Activated CD4-positive, CD25-positive, alpha-beta regulatory T cell treated with anti-CD3 and anti-CD28 coated beads, Interleukin-2, amount 50 U/mL, for 16 hours (primary cell): ENCODE measurements at places on chromosomes 11 and 22.

- peak; percentile 42 for DNase-seq
Measured at GRCh38 chr22:39598017-39598965, 27.7 kb downstream of the CACNA1I start.

DNA sequence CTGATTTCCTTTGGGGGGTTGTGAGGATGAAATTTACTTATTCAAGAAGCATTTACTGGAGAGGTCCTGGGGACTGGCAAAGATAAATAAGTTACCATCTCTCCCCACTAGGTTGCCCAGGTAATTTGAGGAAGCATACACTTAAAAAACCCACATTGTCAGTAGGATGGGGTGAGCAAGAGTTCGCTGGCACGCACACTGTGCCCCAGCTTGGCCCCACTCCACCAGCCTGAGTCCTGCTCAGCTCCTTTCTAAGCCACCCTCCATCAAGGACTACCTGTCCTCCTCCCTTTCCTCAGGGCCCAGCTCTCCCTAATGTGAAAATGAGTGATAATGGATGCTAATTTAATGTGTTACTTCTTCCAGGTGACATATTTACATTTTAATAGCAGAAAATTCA, 216.5 kb upstream of the PLET1 start:
- no peak for DNase-seq

DNA sequence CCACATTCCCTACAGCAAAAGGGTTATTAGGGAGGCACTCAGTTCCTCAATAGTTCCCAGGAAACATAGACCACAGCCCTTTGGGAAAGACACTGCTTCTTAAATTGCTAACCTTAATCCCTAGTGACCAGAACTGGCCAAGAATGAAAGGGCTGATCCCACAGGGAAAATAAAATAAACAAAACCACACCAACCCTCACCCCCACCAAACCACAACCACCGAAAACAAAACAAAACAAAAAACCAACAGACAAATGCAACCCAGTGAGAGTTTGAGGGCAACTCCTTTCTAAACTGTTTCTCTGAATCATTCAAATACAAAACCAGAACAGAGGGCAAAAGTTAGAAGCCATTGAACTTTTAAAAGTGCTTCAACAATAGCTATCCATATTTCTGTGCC, 57.2 kb downstream of the NAV2 start:
- DNase-seq, result no peak

- DNase-seq, result no peak
Measured at GRCh38 chr11:27916541-27917100, 191.3 kb downstream of the KIF18A start.

- DNase-seq, result no peak
Measured at GRCh38 chr22:17578136-17578754, 14.9 kb downstream of the SLC25A18 start.

GRCh38 chr11:125179895-125180294, 15.3 kb downstream of the PKNOX2 start:
- DNase-seq, result no peak

GRCh38 chr22:38078046-38078840, 5.7 kb downstream of the SLC16A8 start:
- DNase-seq, result no peak

- no peak for DNase-seq
Measured at GRCh38 chr22:26756675-26757293, 99.4 kb downstream of the MIAT start.
